RPMI7951 (cell line): ENCODE measurements at places on chromosomes 3 and 15. TPM values are rescaled to one million over a fixed set of nuclear protein-coding genes. Genes with fewer than 3 reads are reported as not detected.

DNA sequence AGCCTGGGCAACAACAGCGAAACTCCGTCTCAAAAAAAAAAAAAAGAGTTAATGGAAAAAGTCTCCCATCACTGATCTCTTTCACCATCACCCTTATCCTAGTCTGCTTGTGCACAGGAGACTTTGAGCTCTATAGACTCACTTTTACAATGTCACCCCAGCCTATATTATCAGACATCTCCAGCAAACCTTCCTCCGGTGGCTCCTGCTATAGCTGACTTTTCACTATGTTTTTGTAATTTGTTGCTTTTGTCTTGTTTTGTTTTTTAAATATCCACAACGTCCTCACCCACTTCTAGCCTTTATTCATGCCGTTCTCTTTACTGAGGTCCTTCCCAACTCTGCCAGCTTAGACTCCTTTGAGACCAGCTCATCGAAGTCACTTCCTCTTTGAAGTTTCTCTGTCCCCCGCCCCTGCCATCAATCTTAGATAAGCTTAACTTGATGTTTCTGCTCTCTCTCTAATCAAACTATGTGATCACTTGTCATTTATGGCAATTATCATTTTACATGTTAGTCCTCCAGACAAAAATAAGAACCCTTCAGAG lies 82.7 kb upstream of the CHD2 start:
- no peak for DNase-seq

DNA sequence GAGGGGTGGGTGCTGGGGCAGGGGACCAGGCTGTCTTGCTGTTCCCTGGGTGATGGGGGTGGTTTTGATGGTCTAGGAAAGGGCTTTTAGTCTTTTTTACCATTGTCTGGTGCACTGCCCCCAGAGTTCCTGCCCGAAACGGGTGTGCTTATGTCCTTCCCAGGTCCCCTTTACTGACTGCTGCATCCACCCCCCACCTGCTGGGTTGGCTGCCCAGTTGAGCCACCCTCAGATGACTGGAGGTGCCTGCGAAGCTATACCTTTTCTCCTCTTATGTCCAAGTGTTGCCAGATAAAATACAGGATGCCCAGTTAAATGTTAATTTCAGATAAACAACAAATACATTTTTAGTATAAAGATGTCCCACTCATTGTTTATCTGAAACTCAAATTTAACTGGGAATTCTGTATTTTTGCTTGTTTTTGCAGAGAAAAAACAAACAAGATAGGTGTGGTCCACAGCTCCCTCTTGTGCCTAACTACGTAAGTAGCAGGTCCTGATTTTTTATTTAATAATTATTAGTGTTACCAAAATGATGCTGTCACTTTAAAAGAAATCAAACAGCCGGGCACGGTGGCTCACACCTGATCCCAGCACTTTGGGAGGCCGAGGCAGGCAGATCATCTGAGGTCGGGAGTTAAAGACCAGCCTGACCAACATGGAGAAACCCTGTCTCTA lies 6.1 kb upstream of the RPP14 start:
- DNase-seq, result peak; percentile 41

DNA sequence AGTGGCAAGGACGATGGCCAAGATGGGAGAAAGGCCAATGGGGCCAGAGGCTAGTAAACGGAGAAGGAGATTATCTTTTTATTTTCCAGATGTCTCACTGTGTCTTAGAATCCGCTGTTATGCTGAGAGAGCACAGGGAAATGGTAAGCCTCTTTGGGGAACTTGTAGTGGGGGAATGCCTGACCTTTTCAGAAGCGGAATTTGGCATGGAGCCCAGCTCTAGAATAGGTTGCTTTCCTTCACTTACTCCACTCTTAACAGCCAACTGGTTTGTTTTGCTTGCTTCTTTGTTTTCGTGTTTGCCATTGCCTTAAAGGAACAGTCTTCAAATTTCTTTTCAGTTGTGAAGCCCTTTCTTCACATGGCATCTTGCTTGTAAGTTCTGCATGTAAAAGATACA lies 316.2 kb upstream of the THRB start:
- peak; percentile 13 for DNase-seq

- DNase-seq, result peak; percentile 29
These were observed 13.7 kb downstream of the CELF6 start for GRCh38 chr15:72306211-72306785.

DNA sequence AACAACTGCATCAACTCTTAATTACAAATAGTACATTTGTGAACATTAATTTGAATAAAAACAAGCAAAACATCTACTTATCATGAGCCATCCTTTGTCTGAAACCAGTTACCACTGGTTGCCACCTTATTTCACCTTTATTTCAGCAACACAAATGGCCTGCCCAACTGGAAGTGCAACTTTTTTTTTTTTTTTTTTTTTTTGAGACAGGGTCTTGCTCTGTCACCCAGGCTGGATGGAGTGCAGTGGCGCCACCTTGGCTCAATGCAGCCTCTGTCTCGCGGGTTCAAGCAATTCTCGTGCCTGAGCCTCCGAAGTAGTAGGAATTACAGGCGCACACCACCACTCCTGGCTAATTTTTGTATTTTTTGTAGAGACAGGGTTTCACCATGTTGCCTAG lies 13.1 kb downstream of the WDR82 start:
- DNase-seq, result no peak

- DNase-seq, result no peak
These were observed 591 bp upstream of the SLC25A20 start for GRCh38 chr3:48899273-48899672.

DNA sequence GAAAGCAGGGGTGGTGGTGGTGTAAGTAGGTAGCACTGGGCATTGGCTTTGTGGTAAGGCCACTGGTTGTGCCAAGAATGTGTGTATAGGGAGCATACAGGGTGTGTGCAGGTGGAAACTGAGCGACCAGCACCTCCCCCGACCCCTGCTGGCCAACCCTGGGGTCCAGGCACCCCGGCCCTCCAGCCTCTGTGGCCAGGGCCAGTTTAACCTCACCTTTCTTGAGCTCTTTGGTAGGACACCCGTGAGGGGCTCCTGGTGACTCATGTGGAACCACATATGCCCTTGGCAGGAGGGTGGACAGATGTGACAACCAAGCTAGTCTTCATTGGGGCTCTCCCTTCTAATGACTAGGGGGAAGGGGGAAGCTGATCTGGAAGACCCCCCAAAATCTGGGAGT lies 19.5 kb downstream of the SHF start:
- DNase-seq, result no peak

GRCh38 chr3:112498914-112499711 lies at the start of gene BTLA:
Gene BTLA (minus strand): TSS chr3:112499472. CDS start chr3:112499358, 114 bp downstream.
- no peak for DNase-seq

GOLGA8M gene
- not detected in 2 replicates for total RNA-seq

MAGI1 gene
- total RNA-seq, result 3.4 and 4.1 TPM in 2 replicates

KBTBD13 gene
- not detected in 2 replicates for total RNA-seq
